ENCODE measurements at places on chromosomes 5 and 9. TPM values are rescaled to one million over a fixed set of nuclear protein-coding genes. Genes with fewer than 3 reads are reported as not detected.

LCN1 gene
- not detected for polyA plus RNA-seq

IL4 gene
- 0.57 TPM for polyA plus RNA-seq

EIF4E1B gene
- not detected for polyA plus RNA-seq

BTNL8 gene
- 0.65 TPM for polyA plus RNA-seq

SLC22A4 gene
- polyA plus RNA-seq, result 7.6 TPM

BTNL9 gene
- polyA plus RNA-seq, result 10.7 TPM
